ENCODE measurements at places on chromosomes 7 and 10. TPM values are rescaled to one million over a fixed set of nuclear protein-coding genes. Genes with fewer than 3 reads are reported as not detected.

DNA sequence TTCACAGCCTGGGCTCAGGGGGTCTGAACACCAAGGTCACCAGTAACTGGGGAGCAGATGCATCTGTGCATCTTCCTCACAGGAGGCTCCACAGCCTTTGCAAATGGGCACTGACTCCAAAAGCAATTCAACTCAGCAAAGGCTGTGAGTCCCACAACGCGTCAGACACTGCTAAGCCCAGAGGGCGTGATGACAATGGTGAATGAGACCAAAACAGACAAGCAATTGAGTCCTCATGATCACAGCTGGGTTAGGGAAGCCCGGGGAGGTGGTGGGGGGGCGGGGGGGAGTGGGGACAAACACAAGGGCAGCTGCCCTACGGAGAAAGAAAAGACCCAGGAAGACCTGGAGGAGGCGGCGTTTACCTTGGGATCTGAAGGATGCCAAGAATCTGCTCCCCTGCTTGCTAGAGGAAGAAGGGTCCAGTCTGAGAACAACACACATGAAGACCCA is 61.6 kb upstream of the RNF32 start:
- DNase-seq, result no peak
- peaks cover 8% of the 10 kb centered on the region for H3K27me3 ChIP-seq
- no peak overlapping the region for H3K27ac ChIP-seq

GRCh38 chr7:117963264-117964197 is 90.3 kb upstream of the CTTNBP2 start:
- peaks cover 34% of the 10 kb centered on the region for H3K4me1 ChIP-seq
- H3K36me3 ChIP-seq, result no peaks in the 10 kb centered on the region
- no peak for DNase-seq
- no peak overlapping the region for H3K4me3 ChIP-seq
- H3K27me3 ChIP-seq, result no peaks in the 10 kb centered on the region

DNA sequence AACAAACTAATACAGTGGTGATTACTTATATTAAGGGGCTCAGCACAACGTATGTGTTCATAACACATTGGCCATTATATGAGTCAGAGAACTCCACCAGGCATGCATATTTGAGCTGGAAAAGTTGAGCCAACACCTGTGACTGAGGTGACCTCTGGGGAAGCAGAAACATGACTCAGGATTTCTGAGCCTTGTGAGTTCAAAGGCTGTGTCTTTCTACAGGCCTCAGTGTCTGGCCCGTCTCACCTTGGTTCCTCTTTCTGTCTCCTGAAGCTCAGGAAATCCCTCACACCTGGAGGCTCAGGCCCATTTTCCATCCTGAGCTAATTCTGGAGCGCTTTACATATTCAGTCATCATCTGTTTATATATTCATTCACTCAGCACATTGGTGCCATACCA is 230.9 kb upstream of the AGK start:
- H3K27me3 ChIP-seq, result peaks cover 17% of the 10 kb centered on the region
- H3K27ac ChIP-seq, result no peak overlapping the region
- no peak overlapping the region for H3K4me3 ChIP-seq
- DNase-seq, result no peak
- H3K4me1 ChIP-seq, result no peaks in the 10 kb centered on the region
- no peaks in the 10 kb centered on the region for H3K36me3 ChIP-seq

GRCh38 chr7:98500764-98501163 is 99.9 kb upstream of the BAIAP2L1 start:
- H3K4me3 ChIP-seq, result no peak overlapping the region
- DNase-seq, result no peak
- peaks cover 18% of the 10 kb centered on the region for H3K27me3 ChIP-seq
- no peaks in the 10 kb centered on the region for H3K4me1 ChIP-seq
- no peaks in the 10 kb centered on the region for H3K36me3 ChIP-seq

DNA sequence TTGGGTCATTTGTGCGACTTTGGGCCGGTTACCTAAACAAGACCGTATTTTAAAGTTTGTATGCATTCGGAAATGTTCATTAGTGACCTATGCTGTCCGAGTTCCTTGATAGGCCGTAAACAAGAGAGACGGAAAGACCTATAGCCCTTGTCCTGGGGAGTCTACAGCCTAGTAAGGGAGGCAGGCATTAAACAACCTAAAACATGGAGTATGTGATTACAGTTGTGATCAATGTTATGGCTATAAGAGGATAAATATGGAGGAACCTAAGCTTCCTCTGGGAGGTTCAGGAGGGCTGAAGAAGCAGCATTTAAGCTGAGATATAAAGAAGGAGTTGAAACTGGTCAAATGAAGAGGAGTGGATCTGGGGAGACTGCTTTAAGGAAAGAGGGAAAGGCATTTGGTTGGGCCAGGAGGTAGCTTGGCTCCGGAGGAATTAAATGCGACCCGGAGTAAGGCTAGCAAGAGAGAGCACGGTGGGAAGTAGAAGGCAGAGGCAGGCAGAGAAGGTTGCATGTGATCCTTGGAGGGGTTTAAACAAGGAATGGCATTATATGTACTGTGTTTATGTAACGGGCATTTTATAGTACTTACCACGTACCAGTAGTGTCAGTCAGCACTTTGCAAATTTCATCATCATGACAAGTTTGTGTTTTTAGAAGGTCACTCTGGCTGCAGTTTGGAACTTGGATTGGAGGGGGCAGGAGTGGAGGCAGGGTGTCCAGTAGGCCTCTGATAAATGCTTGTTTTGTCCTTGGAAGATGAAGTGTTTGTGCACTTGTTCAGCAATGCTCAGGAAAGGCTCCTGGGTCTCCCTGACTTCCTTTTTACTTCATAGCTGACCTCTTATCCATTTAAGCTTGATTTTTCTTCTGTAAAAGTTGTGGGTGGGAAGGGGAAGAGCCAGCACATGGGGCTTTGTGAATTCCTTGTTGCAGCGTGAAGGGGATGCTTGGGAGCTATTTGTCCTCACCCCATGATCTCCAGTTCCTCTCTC is 1.0 kb upstream of the AVPI1 start:
- H3K27me3 ChIP-seq, result no peaks in the 10 kb centered on the region
- H3K27ac ChIP-seq, result peak overlapping the region; percentile 94
- H3K4me3 ChIP-seq, result peak overlapping the region; percentile 56
- peaks cover 39% of the 10 kb centered on the region for H3K4me1 ChIP-seq

DNA sequence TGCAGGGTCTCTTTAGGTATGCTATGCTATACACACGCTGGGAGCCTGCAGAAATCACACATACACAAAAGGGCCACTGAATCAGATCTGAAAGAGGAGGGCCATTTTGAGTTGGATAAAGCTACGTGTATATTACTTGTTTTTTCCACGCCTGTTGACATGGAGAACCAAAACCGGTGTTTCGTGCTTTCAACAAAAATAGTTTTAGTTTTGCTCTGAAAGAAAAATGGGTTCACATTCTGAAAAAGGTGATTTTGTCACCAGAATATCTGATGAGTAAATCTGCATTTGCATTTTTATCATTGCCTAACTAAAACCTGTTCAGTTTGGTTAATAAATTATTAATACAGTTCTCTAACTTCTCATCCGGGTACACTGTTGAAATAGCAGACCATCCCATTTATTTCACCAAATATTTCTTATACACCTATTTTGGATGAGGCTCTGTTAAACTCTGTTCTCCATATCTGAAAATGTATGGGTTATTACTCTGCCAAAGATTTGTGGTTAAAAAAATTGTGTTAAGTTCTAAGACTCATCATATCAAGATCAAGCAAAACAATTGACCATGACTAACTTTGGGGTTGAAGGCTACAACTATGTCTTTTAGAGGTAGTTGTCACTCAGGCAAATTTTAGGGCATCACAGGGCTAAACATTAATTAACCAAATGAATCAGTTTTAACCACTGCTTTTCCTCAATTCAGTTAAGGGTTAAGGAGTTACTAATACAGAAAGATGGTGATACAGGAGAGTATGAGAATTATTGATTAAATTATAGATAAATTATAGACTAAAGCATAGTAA is 101.2 kb upstream of the RPA3 start:
- H3K4me1 ChIP-seq, result peaks cover 14% of the 10 kb centered on the region
- H3K36me3 ChIP-seq, result peaks cover 12% of the 10 kb centered on the region
- DNase-seq, result no peak
- no peaks in the 10 kb centered on the region for H3K27me3 ChIP-seq

Gene TMEM184A
- 5.0 TPM for total RNA-seq

GRCh38 chr10:47311193-47311931 is 10.9 kb upstream of the GDF2 start:
- H3K4me1 ChIP-seq, result peaks cover 3% of the 10 kb centered on the region
- DNase-seq, result no peak
- H3K36me3 ChIP-seq, result no peaks in the 10 kb centered on the region
- no peak overlapping the region for H3K4me3 ChIP-seq
- no peak overlapping the region for H3K27ac ChIP-seq

- H3K4me3 ChIP-seq, result no peak overlapping the region
- DNase-seq, result no peak
- H3K27me3 ChIP-seq, result no peaks in the 10 kb centered on the region
- H3K4me1 ChIP-seq, result peaks cover 6% of the 10 kb centered on the region
Measured at GRCh38 chr7:133854739-133855138, 272.4 kb upstream of the LRGUK start.

DNA sequence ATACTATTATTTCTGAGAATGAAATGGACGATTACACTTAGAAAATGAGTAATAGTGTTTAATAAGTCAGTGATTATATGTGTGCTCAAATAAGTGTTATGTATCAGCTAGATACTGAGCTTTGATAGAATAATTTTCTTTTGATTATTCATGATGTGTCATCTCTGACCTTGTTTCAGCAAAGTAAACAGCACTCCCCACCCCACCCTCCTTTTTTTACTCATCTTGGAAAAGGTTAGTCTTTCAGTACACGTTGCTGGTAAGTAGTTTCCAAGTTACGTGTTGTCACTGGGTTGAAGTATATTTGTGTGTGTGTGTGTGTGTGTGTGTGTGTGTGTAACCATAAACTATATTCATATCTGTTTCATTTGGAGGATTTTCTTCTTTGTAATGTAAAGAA is 84.1 kb downstream of the GNAI1 start:
- H3K4me1 ChIP-seq, result no peaks in the 10 kb centered on the region
- no peak for DNase-seq
- H3K27me3 ChIP-seq, result no peaks in the 10 kb centered on the region
